ENCODE measurements at places on chromosomes 13 and 19.

DNA sequence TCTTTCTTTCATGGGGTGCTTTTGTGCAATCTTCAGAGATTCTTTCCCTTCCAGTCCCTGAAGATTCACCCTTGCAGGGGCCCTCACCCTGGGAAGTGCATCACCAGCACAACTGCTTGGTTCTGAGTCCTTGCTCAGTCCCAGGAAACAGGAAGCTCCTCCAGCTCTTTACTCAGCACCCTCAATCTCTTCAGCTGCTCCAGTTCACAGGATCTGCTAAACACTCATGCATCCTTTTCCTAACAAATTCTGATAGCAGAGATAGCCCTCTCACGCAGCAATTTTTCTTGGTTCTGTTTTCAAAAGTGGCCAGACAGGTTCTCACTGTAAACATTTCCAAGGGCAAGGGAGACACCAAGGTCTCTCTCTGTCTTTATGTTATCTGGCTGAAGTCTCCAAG is 823.1 kb downstream of the LIG4 start:
- no peak for DNase-seq

DNA sequence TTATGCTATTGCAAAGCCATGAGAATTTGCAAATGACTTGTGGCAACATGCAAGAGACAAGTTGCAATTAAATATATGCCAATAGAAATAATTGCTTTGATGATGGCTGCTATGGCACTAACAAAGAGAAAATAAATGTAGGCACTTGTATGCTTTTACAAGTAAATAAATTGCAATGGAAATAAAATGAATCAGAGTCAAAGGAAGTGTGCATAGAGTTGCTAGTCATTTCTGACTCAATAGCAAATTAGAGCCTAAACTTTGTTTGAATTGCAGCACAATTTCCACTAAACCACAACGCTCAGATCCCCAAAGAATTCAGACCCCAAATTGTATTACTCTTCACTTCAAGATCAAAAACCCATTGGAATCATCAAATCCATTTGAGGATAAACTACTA is 792.1 kb upstream of the ARGLU1 start:
- DNase-seq, result no peak

DNA sequence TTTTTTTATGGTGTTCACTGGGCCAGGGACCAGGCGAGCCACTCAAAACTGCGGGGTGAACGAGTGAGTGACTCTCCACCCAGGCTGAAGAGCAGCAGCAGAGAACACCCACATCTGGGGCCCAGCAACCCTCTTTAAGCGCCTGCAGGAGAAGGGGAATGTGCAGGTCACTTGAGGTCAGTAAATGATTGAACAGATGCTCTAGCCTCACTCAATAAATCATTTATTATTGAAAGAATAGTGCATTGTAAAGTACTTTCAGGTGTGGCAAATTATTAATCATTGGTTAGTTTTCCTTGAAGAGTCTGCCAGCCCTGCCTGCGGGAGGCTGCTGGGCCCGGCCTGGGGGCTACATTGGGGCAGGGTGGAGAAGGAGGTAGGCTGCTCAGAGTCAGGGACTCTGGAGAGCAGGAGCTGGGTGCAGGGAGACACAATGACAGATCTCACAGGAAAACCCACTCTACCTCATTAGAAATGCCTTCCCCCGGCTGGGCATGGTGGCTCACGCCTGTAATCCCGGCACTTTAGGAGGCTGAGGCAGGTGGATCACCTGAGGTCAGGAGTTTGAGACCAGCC is 42.5 kb downstream of the ABCC4 start:
- DNase-seq, result no peak

- DNase-seq, result no peak
Observed at GRCh38 chr19:18110609-18111232, 13.1 kb downstream of the MAST3 start.

DNA sequence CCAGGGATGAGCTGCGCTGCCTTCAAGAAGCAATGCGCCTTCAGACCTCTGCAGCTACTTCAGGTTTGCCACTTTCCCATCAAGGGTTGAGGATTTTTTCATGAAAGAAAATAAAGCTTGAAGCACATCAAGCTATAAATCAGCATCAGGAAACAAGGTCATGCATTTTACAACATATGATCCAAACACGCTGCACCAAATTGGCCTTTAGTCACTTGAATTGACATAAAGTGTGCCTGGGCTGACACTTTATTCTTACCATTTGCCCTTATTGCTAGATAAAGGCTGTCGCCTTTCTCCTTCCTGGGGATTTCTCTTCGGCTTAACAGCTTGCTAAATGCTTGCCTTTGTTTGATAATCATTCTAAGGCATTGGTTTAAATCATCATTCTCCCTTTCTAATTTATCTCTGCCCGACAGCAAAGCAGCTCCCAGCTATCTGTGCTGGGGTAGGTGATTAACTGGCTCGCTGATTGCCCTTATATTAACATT is 87.7 kb downstream of the LHFPL6 start:
- no peak for DNase-seq

DNA sequence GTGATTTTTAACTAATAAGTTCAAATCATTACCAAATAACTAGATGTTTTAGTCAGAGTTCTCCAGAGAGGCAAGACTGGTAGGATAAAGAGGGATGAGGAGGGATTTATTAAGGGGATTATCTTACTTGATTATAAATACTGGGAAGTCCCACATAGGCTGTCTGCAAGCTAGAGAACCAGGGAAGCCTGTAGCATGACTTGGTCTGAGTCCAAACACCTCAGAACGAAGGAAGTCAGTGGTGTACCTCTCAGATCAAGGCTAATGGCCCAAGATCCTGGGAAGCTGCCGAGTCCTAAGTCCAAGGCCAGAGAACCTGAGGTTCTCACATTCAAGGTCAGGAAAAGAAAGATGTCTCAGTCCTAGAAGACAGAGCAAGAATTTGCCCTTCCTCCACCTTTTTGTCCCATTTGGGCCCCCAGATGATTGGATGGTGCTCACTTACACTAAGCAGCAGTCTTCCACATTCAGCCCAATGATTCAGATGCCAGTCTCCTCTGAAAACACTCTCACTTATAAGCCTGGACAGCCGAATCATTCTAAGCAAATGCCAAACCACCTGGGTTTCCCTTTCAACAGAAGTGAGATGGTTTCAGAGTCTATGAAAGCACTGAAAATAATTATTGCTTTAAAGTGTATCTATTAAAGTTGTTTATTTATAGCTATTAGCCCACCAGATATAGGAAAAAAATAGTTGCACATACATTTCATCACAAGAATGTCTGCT is 1599.2 kb downstream of the OLFM4 start:
- no peak for DNase-seq

- DNase-seq, result no peak
Observed at GRCh38 chr19:19746286-19747213, 13.6 kb upstream of the ZNF14 start.

GRCh38 chr13:107734891-107735625 is 480.3 kb downstream of the LIG4 start:
- no peak for DNase-seq

DNA sequence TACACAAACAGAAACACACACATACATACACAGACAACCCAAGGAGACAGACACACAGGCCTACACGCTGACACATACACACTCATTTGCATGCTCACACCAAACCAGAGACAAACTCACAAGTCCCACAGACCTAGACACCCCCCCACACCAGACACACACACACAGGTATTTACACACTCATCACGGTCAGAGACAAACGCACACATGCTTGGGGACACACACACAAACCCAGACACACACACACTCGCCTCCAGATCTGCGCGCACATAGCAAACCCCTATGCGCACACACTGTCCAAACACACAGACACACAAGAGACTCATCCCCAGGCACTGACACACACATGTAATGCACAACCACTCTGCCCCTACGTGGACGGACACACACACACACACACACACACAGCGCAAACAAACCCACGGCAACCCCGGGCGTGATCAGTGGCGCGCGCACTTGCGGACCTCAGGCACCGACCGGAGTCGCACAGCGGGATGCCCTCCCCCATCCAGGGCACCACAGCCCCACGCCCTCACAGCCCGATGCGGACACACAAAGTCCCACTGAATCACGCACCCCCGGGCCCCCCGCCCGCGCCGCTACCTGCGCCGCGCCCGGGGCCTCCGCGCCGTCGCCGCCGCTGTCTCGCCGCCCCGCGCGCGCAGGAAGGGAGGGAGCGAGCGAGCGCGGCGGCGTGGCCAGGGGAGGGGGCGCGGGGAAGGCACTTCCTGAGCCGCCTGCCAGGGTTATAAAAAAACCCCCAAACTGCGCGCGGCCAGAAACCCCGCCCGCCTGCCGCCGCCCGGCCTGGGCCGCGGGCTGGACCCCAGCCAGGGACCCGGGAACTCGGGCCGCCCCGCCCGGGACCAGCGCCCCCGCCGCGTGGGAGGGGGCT is at the start of gene ADAMTS10:
ADAMTS10 (minus strand) TSS at position 675 of the 895 bp plus-strand sequence. CDS start 5,005 bp downstream, outside the sequence.
- no peak for DNase-seq

GRCh38 chr19:51346742-51347141 is 4.8 kb upstream of the VSIG10L start:
- no peak for DNase-seq

- DNase-seq, result no peak
Observed at GRCh38 chr13:39855236-39855635, 199.8 kb downstream of the COG6 start.

All from NCI-H2081 treated with DMSO at 0.1 percent for 48 hours (cell line).